ENCODE measurements at places on chromosomes 7 and 10.

GRCh38 chr7:1961701-1962276, 271.0 kb downstream of the MAD1L1 start:
- peak; percentile 2 for DNase-seq

DNA sequence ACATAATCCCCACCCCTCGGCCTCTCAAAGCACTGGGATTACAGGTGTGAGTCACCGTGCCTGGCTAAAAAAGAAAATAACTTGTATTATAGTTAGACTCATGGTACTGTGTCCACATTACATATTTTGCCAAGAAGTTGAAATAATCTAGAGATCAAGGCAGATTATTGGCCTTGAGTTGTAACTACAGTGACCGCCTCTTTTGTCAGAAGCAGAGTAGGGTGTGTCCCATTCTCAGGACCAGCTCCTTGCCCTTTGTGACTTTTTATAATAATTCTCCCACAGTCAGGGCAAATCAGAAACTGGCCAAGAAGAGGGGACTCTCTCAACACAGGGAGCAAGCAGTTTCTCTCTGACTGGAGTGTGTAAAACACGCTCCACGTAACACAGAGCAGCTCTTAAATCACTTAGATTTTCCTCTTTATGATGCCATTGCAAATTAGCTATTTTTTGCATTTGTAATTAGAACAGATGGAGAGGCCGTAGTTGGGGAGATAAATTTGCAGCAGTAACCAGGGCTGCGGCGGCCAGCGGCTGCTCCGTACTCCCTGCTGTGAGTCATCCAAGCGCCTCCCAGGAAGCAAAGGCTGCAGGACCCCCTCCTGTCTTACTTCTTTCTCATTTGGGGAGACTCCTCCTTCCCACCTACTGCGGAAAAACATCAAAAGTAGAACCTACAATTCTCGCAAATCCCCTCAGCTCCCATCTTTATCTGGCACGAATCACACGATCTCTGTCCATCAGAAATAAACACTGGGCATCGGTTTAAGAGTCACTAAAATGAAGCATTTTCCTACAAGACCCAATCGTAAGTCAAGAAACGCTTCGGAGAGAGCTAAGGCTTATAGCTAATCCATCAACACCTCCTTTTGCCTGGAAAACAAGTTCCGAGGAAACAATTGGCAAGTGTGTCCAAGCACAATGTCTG, 32.1 kb upstream of the MSRB2 start:
- no peak for DNase-seq

- no peak for DNase-seq
Observed at GRCh38 chr7:101635484-101635883, 6.4 kb upstream of the MYL10 start.

- DNase-seq: no peak
Observed at GRCh38 chr10:45509491-45509890, 135.5 kb downstream of the ALOX5 start.

GRCh38 chr10:4409319-4409718, 416.7 kb upstream of the AKR1E2 start:
- no peak for DNase-seq

All from LoVo (cell line).